ENCODE measurements at places on chromosomes 11 and 22.

GRCh38 chr11:69227271-69227670 lies 66.7 kb upstream of the MYEOV start:
- no peak for DNase-seq

DNA sequence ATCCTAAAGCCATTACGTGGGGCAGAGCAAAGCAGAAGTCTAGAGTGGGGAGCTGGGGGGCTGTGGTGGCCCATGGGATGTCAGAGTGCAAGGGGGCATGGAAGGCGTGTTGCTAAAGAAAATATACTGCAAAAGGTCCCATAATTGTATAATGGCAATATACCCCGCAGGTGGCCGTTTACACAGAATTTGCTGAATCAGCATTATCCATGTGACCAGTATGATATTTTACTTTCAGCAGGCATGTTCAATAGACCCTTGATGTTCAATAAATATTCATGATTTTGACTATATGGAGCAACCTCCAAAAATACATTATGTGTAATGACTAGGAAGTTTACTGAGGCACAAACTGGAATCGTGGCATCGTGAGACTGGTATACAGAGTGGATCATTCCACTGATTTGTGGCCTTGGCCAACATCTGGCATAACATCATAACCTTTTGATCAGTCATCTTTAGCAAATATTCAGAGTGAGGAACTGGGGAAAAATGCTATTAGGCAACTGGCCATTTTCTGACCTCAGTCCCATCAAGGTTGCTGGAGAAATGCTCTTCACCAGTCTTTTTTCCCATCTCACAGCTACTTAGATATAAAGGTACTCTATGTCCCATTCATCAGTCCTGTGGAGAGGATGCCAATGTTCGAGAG lies 29.3 kb upstream of the PPP2R1B start:
- DNase-seq = no peak

DNA sequence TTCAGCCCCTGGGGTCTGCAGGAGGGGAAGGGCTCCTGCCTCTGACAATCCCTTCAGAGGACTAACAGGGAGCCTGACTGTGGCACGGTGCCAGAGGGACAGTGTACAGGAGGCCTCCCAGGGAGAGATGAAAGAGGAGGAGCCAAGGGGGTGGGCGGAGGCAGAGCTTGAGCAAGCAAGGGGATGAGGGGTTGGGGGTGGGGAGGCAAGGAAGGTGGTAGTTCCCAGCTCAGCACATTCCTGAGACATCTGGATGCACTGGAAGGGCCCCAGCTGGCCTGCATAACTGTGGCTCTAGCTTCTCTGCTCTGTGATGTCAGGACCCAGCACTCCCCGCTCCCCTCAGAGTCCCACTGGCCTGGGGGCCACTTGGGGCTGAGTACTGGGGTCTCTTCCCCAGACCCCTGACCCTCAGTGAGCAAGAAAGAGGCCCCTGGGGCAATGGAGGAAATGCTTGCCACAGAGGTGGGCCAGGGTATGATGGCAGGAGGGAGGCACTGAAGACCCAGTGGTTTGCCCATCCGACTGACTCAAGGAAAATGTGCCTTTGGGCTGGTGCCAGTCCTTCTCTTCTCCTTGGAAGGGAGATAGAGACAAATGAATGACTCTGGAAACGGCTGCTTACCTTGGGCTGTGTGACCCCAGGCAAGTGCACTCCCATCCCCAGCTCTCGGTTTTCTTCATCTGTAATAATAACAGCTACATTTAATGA lies 13.3 kb downstream of the CREB3L1 start:
- no peak for DNase-seq

DNA sequence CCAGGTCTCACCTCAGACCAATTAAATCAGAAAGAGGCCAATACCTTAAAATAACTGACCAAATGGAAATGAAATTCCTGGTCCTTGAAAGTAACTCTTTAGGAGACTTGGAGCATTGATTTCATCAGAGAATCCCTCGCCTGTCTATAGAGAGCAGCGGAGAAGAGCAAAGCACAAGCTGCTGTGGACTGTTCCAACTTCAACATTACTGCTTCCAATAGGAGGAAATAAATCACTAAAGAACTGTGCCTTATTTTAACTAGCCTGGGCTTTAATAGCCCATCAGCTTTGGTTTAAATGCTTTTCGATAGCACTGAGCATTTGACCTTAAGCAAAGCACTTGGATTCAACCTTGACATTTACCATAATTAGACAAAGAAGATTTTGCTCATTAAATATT lies 32.0 kb upstream of the FJX1 start:
- DNase-seq = no peak

DNA sequence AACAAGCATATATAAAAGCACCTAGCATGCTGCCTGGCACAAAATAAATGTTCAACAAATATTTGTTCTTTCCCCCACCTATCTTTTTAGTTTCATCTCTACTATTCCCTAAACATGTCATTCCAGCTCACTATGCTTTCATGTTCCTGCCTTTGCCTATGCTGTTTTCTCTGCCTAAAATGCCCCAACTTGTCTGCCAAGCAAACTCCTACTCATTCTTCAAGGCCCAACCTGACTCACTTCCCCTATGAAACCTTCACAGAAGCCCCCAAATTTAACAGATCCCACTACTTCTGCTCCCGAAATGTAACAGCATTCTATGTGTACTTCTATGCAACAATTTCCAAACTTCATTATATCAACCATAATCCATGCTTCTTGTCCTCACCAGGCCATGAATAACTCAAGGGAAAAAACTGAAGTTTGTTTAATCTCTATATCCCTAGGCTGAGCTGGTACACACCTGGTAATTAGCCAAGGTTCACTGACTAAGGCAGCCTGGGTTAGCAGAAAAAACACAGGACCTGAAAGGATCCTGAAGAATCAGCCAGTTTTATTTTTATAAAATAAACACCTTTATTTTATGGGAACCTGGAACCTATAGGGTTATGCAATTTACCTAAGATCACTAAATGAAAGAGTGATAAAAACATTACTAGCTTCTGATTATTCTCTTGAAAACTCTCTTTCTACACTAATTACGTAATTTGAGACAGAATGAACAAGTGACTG lies 72.2 kb downstream of the PAK1 start:
- DNase-seq = no peak

- DNase-seq = no peak
These were observed 386.2 kb downstream of the TENM4 start for GRCh38 chr11:79054636-79055035.

DNA sequence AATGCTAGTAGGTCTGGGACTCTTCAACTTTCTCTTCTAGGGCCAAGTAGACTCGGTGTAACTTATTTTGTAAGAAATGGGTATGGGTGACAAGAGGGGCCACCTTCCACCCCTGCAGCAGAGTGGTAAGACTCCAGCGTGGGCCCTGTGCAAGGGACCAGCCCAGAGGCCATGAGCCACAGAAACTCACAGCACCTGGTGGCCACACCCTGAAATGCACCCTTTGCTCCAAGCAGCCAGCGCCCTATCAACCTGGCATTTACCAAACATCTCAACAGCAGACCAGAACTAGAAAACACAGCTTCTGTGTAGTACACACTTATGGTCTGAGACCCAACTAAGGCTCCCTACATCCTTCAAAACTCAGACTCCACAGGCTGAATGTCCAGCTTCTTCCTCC lies 5.7 kb downstream of the CDCA5 start:
- DNase-seq = peak; percentile 40

DNA sequence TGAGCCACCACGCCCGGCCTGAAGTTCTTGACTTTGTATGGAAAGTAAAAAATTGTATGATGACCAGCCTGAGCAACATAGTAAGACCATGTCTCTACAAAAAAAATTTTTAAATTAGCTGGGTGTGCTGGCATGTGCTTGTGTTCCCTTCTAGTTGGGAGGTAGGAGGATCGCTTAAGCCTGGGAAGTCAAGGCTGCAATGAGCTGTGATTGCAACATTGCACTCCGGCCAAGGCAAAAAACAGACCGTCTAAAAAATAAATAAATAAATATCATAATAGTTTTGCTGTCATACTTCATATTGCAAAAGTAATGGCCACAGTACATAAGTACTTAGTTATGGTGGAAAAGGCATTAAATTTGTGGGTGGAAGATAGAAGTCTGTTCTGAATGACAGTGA lies 3.4 kb downstream of the AGBL2 start:
- DNase-seq = no peak

GRCh38 chr22:41987276-41987675 lies 11.3 kb upstream of the WBP2NL start:
- DNase-seq = no peak

- DNase-seq = no peak
These were observed 141.7 kb downstream of the CHST1 start for GRCh38 chr11:45523760-45524159.

- no peak for DNase-seq
These were observed 108.4 kb downstream of the ARL14EP start for GRCh38 chr11:30431127-30431814.

GRCh38 chr11:46896719-46897406 lies 21.5 kb downstream of the LRP4 start:
- no peak for DNase-seq

DNA sequence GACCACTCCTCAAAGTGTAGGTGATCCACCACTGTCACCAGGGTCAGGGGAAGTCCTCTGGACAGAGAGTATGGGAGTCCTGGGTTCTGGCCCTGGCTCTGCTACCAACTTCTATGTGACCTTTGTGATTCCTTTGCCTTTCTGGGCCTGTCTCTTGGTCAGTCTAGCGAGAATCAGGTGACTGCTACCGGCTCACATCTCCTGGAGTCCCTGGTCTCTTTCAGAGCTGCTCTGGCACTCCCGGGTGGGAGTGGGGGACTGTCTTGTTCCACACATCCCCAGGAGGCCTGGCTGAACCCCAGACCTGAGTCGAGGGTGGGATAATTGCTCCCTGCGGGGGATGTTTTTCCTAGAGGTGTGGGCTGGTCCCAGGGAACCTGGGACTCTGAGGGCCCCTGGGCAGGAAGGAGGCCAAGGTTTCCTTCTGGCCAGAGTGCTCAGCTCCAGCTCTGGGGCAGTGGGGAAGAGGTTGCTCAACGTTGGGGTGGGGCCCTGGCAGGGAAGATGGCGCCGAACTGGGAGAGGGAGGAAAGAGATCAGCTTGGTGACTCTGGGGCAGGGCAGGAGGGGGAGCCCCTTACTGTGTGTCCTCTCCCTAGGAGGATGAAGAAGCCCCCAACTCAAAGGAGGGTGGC lies 2.1 kb downstream of the SOX10 start:
- no peak for DNase-seq

DNA sequence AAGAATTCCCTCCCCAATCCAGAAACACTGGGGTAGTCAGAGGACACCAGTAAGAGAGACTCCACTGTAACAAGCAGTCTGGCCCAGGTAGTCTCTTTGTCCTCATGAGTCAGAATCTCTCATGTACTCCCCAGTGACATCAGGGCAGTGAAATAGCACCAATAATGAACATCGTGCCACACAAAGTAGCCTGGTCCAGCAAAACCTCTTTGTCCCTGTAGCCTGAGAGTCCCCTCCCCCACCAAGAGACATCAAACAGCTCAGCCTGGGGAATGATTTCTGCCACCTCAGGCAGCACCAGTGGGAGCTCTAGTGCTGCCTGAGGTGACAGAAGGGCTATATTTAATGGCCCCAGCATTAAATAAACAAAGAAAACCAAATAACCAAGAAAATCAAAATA lies 88.1 kb downstream of the SBF2 start:
- DNase-seq = no peak

GRCh38 chr11:129945373-129945772 lies 50.0 kb upstream of the NFRKB start:
- DNase-seq = no peak

GRCh38 chr11:17735818-17736578 lies 1.4 kb downstream of the KCNC1 start:
- DNase-seq = no peak

DNA sequence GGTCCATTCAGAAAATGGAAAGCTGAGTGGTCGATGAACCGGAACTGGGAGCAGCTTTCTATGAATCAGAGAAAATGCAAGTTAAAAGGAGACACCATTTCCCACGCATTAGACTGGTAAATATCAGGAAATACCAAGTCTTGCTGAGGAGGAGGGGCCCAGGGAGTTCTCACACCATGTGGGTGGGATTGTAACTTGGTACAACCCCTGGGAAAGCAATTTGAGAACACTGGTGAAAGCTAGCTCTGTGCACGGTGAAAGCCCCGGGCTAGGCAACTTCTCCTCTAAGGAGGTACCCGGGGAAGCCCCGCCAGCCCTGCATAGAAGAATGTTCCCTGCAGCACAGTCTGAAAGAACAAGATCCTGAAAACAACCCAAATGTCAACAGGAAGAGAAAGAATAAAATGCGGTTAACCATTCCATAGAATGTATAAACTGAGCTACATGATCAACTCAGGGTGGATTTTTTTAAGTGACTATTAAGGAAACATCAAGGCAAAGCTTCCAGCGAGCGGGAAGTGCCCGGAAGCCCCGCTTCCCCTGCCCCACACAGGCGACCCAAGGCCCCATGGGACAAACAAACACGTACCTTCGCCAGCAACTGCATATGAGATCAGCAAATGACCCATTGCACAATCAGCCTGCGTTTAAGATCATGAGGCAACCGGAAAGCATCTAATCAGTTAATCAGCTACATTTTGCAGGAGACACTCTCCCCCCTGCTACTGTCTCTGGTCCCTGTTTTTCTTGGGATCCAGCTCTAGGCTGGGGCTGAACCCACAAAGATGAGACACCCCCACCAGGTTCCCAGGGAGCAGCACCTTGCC lies 11.3 kb downstream of the SHANK2 start:
- no peak for DNase-seq

- DNase-seq = no peak
These were observed 156.8 kb downstream of the MYO18B start for GRCh38 chr22:25898707-25899365.

- DNase-seq = no peak
These were observed 617.3 kb downstream of the NTM start for GRCh38 chr11:131987703-131988102.

DNA sequence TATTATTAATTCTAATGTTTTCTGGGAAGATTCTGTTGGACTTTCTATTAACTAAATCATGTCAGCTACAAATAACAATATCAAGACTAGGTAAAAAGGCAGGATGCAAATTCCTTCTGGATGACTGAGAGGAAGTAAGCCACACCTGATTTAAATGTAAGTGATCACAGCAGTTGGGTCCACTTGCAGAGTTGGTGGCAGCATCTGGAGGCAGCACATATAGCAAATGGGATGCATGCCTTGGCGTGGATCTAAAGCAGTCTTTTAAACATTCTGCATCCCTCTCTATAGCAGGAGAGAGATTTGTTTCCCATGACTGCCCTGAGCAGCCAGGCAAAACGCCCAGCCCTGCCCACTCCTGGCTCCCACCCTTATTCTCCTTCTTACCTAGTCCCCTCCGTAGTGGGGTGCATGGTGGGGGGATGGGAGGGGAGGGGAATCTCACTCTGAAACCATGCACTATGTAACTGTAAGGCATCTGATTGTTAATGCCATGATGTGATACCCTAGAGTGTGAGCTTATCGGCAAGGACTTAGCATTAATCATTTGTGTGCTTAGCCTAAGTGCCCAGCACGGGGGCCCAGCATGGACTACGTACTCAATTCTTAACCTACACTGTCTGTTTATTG lies 130.3 kb downstream of the EFCAB6 start:
- no peak for DNase-seq
